ENCODE measurements at places on chromosomes 2 and 18. TPM values are rescaled to one million over a fixed set of nuclear protein-coding genes. Genes with fewer than 3 reads are reported as not detected.

- DNase-seq, result no peak
Measured at GRCh38 chr2:238422285-238422684, 4.4 kb upstream of the ASB1 start.

ACTG2 gene
- 413 TPM for total RNA-seq

NT5DC4 gene
- total RNA-seq, result not detected

GRCh38 chr2:36659872-36660312 lies 36.6 kb upstream of the VIT start:
- no peak for DNase-seq

GRCh38 chr2:202717598-202718310 lies 83.0 kb downstream of the FAM117B start:
- DNase-seq, result no peak

DNA sequence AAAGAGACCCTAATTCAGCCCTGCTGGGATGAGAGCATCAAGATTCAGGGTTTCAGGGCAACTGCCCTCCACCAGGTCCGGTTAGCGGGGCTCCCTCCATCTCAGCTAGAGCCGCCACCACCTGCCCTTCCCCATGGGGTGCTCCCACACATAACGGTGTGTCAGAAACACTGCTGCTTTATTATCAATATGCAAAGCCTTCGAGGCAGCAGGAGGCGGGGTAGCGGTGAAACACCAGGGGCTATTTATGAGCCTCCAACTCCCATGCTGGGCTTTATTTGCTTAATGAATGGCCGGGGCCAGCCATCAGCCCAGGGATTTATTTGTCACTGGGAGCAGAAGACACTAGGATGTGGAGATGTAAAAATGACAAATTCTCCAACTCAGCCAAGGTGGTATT lies 109.8 kb downstream of the GALNT14 start:
- DNase-seq, result no peak

DNA sequence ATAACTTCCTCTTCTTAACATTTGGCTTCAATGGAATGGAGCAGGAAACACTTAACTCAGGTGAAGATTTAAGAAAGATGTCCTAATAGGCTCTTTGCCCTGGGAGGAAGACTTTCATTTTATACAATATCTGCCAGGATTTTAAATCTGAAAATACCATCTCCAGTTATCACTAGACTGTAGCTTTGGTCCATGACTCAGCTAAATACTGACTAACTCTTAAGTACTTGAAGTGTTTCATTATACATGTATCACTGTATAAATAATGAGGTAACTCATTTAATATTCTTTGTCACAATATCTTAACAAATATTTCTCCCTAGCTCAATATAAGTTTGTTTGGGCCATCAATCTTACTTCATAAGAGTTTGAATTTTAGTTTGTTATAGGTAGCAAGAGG lies 34.7 kb downstream of the RBKS start:
- no peak for DNase-seq

DNA sequence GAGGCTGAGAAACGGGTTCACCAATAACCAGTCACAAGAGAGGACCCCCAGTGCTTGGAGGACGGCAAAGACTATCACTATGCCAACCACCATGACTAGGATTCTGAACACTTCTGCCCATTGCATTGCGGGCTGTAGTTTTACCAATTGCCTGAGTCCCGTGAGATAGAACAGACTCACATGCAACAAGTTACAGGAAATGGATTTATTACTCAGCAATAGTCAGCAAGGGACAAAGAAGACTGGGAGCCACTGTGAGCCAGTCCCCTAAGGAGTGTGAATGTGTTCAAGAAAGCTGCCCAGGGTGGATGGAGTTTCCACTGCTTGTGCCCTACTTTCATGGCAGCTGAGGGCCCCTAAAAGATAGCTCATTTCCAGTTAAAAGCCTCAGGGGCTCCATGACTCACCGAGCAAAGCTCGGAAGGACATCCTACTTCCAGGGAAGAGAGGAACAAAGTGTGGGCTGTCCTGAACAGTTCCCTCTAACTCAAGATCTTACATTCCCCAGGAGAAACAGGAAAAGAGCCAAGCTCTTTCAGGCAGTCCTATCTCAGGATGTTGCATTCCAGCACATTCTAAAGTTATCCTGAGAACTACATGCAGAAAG lies 54.4 kb downstream of the SLC4A3 start:
- DNase-seq, result no peak

DNA sequence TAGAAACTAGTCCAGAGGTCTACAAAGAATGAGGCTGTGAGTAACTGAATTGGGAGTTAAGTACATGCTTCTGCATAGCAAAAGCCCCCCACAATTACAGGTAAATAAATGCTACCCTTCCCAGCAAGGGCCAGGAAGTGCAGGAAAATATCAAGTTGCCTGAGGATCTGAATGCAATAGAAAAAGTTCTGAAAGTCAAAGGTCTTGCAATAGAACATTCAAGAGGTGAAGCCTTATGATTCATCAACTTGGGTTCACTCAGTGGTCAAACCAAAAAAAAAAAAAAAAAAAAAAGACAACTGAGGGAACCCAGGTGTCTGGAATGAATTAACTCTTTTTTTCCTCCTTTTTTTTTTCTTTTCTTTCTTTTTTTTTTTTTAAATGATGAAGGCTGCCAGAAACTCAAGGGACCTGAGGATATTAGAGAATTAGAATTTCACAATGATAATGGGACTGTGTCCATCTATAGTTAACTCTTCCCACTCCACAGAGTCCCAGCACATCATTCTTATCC lies 42.9 kb upstream of the RFX8 start:
- no peak for DNase-seq

CASP8 gene
- 29.2 TPM for total RNA-seq

DNA sequence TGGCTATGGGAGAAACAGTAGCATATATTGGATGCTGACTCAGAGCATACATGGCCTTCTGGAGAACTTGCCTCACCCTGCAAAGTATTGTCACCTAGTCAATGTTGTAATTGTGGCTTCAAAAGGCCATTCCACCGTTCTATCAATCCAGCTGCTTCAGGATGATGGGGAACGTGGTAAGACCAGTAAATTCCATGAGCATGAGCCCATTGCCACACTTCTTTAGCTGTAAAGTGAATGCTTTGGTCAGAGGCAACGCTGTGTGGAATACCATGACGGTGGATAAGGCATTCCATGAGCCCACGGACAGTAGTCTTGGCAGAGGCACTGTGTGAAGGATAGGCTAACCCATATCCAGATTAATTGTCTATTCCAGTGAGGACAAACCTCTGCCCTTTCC lies 1300.1 kb upstream of the ACVR2A start:
- DNase-seq, result no peak

GRCh38 chr2:74935975-74936391 lies 22.5 kb upstream of the POLE4 start:
- no peak for DNase-seq

GRCh38 chr2:19643117-19643518 lies 258.7 kb downstream of the TTC32 start:
- no peak for DNase-seq

- DNase-seq, result no peak
Measured at GRCh38 chr2:12326449-12327190, 390.1 kb upstream of the TRIB2 start.

- no peak for DNase-seq
Measured at GRCh38 chr2:46420945-46421344, 58.4 kb upstream of the TMEM247 start.

DNA sequence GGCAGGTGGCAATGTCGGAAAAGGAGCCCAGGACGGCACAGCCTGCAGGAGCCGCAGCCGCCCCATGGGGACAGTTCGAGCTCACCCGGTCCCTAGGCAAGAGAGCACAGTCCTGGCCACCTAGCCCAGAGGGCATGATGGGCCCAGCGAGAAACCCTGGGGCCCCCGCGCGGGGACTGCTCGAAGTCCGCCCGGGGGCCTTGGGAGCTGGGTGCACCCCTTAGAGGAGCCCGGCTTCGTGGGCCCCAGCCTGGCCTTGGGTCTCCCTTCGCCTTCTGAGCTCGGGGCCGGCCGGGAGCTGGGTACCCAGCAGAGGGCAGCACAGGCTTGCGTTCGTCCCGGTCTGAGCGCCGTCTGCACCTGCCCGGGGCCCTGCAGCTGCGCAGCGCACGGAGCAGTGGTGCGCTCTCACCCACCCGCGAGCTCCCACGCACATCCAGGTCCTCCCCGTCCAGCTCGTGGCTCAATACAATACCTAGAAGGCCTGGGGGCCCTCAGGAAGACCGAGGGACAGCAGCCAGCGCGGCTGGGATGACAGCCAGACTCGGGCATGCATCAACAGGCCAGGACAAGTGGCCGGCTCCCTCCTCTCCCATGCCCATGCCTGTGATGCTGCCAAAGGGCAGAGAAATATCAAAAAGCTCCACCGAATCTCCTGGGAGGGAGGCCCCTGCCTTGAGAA lies 96.2 kb upstream of the ZNF532 start:
- DNase-seq, result no peak

GRCh38 chr2:100986157-100986556 lies 15.9 kb upstream of the RPL31 start:
- DNase-seq, result no peak

DNA sequence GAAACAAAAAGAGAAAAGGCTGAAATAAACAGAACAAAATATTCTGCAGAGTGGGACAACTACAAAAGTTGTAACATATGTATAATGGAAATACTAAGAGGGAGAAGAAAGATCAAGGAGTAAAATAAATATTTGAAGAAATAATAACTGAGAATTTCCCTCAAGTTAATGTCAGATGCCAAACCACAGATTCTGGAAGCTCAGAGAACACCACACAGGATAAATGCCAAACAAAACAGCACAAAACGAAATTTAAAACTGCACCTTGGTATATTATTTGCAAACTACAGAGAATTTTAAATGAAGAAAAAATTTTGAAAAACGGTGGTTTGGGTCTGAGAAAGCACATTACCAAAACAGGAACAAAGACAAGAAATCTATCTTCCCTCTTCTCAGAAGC lies 1588.9 kb upstream of the TMEFF2 start:
- DNase-seq, result no peak

GRCh38 chr2:74984947-74985637 lies 26.6 kb downstream of the POLE4 start:
- DNase-seq, result no peak

PLGLB2 gene
- total RNA-seq, result 2.0 TPM

GRCh38 chr2:227370791-227371312 lies 8.3 kb downstream of the TM4SF20 start:
- no peak for DNase-seq

MAL gene
- 71.0 TPM for total RNA-seq

Measured in vagina (tissue), 2 donors.